GM18507 (cell line): ENCODE measurements at places on chromosomes 2 and 18.

DNA sequence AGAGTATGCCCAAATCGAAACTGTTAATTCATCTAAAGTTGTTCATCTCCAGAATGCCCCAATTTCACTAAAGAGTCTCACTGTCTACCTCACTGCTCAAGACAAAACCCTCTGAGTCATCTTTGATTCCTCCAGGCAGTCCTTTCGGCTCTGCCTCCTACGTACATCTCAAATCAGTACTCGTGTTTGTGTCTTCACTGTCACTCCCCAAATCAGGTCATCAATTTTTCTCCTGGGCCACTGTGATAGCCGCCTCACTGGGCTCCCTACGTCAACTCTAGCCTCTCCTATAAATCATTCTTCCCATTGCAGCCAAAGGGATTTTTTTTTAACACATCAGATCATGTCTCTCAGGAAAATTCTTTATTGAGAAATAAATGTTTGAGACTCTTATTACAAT, 42.1 kb upstream of the TTC39C start:
- DNase-seq, result no peak

GRCh38 chr2:134926231-134926931, 7.8 kb downstream of the CCNT2 start:
- DNase-seq, result no peak

- no peak for DNase-seq
Measured at GRCh38 chr18:76970770-76971559, 148.6 kb downstream of the ZNF236 start.

DNA sequence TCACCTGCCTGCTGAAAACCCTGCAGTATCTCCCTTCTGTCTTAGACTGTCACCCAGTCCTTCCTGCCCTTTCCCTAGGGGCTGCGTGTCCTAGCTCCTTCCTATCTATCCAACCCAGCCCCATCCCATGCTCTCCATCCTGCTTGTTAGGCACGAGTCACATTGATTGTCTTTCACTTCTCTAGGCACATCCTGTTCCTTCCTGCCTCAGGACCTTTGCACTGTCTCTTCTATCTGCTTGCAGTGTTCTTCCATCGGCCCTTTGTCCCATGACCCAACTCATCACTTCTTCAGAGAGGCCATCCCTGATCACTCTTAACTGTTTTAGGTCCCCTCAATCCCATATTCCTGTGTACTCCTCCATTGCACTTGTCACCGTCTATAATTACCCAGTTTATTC, 50.4 kb downstream of the MERTK start:
- no peak for DNase-seq

GRCh38 chr2:188609321-188610049, 317.8 kb downstream of the GULP1 start:
- no peak for DNase-seq

DNA sequence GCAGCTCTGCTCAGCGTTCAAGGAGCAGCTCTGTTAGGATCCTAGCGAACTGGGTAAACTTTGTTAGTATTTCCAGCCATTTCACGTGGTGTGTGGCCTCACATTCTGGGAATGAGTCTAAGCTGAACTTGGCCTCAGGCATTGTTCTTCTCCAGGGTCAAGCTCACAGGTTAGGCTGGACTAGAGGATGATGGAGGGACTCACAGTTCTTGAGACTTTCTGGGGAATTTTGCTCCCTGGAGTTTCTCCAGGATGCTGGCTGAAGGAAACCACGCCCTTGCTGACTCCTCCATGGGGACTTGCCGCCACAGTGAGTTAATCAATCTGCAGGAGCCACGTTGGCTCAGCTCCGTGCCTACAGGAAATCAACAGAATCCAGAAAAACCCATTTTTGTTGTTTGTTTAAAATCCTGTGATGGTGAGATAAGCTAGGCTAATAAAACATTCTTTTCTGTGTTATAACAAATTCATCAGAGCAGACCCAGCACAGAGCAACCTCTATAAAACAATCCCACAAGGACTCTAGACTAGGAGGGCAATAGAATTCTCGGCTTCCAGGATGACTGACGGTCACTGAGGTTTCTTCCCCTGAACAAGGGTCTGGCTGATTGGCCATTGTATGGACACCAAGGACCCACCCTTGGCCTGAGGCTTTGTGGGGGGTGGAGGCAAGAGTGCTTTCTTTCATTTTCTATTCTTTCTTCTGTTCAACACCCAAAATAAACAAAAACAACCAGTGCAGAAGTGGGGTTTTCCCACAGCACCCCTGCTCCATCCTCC, 12.6 kb downstream of the CNDP1 start:
- no peak for DNase-seq

GRCh38 chr18:27461957-27462356, 276.8 kb upstream of the CHST9 start:
- no peak for DNase-seq

DNA sequence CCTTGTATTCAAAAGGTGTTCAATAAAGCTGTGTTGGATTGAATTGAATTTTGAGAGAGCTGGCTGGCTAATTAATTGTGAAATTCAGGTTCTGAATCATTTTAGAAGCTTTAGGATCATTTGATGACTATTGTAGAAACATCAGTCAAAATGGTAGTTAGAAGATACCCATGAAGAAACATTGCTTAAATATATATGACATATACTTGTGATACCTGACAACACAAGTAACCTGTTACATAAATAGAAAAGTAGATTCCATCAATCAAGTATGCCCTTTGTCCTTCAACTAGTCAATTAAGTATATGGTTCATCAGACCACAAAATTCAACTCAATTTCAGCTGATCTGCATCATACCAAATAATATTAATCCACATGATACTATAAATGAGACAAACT, 185.6 kb downstream of the PID1 start:
- DNase-seq, result no peak

DNA sequence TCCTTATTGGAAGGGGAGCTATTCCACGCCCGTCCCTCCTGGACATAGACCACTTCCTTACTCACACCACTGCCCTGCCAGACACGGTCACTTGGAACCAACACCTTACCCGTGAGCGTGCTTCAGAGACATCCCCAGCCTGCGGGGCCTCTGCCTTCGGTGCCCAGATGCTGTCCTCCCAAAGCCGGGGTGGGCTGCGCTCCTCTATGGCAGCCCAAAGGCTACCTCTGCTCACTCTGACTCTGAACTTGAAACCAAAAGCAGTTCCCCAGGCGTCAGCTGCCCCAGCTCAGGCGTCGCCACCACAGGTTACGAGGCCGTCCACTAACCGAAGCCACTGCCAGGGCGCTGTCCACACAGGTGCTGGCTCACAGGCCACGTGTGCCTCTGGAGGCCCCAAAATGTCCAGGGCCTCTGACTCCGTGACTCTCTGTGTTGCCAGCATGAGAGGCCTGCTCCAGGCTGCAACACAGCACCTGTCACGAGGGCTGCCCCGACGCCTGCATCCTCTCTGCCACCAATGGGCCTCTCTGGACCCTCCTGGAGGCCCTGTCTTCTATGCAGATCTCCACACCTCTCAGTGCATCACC, 23.8 kb downstream of the HDAC4 start:
- no peak for DNase-seq

DNA sequence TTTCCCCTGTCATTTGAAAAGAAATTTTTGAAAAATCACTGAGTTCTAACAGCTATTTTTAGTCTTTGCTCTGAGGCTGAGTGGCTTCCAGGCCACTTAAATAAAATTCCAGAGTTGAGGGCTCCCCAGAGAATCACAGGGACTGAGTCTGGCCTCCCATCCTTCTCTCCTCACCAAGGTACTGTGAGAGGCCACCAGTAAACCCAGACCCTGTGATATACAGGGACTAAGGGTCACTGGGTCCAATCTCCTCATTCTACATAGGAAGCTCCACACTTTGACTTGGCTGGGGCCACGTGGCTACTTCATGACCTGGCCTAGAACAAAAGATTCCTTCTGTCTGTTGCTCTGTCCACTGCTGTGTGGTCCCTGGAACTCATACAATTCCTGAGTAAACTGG, 123.2 kb upstream of the CDCA7 start:
- DNase-seq, result no peak

GRCh38 chr2:64455545-64455944, 1.6 kb downstream of the LGALSL start:
- no peak for DNase-seq

- DNase-seq, result no peak
Measured at GRCh38 chr2:227846831-227847230, 24.6 kb upstream of the DAW1 start.

DNA sequence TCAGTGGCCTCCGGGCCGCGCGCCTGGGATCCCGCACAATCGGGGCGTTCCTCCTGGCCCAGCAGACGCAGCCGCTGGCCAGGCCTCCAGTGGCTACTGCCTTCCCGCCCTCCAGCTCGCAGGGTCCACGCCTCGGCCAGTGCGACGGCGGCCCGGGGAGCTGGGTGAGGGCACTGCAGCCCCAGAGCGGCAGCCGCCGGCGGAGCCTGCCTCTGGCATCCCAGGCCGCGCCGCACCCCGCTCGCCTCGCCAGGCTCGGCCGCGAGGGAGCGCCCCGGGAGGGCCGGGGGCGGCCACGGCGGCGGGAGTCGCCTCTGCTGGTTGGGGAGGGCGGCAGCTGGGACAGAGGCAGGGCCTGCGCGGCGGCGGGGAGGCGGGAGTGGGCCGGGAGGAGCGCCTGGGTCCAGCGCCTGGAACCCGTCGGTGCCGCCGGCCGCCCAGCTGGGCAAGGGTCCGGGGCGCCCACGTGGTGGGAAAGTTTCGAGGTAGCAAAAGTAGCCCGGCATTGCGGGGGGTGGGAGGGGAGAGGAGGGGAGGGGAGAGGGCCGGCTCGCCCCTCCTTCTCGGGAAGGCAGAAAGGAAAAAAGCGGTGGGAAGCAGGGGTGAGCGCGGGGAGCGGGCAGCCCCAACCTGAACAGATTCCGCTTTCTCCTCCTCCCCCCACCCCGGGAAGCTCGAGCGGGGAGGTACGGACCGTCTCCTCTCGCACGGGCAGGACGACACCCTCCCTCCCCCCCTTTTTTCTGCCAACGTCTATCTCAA, 1.5 kb upstream of the INHBB start:
- no peak for DNase-seq

DNA sequence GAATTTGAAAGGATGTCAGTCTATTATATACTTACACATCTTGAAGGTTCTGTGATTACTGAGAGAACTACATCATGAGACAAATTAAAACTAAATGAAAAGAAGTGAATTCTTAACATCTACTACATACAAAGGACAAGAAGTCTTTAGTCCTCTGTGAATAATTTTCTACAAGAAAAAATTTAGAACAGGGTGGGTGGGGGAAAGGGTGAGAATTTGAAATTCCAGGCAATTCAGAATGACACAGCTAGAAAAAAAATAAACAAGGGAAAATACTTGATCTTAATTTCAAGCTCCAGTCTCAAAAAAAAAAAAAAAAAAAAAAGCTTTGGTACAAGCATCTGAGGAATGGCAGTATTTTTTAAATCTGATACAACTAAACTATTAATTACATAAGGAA, 15.5 kb downstream of the CUL3 start:
- DNase-seq, result no peak

GRCh38 chr2:100895934-100896685, 76.2 kb downstream of the NPAS2 start:
- DNase-seq, result no peak

GRCh38 chr2:240365971-240366471, 69.4 kb upstream of the GPC1 start:
- no peak for DNase-seq

DNA sequence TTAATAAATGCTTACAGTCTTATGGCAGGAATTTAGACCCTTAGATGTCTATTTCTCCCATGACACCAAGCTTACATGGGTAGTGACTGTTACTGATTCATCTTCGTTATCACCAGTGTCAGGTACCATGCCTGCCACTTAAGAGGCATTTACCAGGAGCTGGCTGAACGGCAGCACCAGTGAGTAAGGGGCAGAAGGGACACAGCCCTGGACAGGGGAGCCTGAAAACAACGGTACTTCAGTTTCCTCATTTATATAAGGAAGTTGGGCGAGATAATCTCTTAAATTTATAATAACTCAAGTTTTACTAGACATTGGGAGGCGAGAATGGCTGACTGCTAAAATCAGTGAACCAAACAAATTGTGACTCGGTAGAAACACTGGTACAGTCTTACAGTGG, 1.2 kb downstream of the COA5 start:
- DNase-seq, result no peak

DNA sequence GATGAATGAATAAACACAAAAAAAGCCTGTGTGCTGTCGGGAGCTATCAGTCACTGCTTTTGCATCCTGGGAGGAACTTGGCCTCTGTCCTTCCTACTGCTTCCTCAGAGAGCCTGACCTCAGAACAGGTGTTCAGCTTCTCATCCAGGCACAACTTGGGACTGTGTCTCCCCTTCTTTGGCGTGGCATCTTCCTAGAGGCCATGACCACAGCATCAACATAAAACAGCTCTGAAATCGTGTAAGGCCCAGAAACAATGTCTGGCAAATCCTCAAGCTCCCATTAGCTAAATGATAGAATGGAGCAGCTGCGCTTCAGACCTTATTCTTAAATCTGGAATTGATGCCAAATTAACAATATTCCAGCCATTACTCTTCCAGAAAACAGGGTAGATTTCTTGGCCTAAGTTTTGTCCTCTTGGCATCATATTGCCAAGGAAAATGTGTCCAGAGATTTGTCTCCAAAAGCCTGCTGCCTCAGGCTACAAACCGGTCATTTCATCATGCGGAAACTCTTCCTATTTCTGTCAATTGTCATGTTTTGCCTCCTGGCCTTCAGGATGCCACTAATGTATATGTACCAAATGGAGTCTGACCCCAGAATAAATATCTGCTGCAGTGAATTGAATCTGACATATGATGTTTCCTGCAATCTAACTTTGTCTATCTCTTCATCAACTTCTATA, 53.2 kb upstream of the RAB27B start:
- DNase-seq, result no peak

- DNase-seq, result no peak
Measured at GRCh38 chr2:192060161-192060560, 134.6 kb downstream of the TMEFF2 start.

DNA sequence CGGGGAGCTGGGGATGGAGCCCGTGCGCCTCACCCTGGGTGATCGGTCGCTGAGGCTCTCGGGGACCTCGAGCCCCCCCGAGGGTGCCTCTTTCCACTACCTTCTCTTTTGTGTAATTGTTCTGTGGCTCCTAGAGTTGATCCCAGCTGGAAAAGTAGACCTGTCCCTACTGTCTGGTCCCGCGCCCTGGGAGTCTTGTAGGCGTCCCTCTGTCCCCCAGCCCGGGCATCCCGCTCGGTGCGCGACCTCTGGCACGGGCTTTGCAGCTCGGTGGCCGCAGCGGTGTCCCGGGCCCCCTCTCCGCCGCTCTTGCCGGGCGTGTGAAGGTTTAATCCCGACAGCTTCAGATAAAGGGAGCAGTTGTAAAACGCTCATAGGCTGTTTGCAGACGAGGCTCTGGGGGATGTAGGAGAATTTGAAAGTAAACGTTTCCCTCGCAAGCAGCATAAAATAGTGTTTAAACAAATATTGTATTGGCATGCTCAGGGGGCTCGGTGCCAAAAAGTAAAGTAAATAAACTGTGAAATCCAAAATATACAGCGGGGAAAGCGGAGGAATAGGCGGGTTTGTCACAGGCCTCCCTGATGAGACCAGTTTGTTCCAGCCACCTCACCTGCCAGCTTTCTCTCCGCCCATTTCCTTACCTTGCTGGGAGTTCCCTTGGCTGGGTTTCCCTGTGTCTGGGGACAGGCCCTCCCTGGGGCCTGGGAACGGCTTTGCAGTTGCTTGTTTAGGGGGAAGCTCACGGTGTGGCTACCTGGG, 1.9 kb downstream of the GLI2 start:
- DNase-seq, result no peak

- DNase-seq, result no peak
Measured at GRCh38 chr2:117523267-117523666, 291.2 kb upstream of the DDX18 start.
